ENCODE measurements at places on chromosomes 4 and X.

GRCh38 chr4:16294455-16294854 is 68.2 kb upstream of the TAPT1 start:
- DNase-seq, result no peak

DNA sequence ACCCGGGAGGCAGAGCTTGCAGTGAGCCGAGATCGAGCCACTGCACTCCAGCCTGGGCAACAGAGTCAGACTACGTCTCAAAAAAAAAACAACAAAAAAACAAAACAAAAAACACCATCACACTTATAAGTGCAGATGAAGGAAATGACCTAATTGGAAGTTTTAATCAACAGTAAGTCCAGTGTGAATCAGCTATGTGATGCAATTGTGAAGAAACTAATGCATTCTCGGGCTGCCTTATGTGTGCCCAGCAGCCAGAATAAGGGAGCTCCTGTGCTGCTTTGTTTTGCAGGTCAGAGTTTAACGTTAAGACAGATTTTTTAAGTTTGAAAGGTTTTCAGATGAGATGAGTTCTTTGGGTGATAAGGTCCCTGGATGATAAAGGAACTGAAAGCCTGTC is 10.8 kb downstream of the DAPP1 start:
- DNase-seq, result peak; percentile 40

GRCh38 chrX:20116577-20117240 is at the start of gene MAP7D2:
TSS of gene MAP7D2 (minus strand) at chrX:20116907. CDS start at chrX:20116879, 28 bp downstream.
- DNase-seq, result peak; percentile 2

- DNase-seq, result no peak
These were observed 14.6 kb downstream of the CTAG1A start for GRCh38 chrX:154599531-154599930.

DNA sequence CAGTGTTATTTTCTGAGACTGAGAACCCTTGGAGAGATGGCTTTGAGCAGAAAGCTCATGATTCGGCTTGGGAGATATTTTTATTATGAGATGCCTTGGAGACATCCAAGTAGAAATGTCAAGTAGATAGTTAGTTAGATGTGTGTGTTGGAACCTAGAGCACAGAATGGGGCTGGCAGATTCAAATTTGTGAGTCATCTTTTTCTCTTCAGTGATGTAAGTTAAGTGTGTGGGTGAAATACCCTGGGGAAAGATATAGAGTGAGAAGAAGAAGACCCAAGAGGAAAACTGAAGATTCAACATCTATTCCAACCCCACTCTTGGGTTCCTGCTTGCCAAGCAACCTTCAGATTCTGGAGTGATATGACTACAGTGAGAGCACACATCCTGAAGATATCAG is 580.8 kb upstream of the AMOT start:
- DNase-seq, result no peak

GRCh38 chr4:88077911-88078524 is 70.6 kb downstream of the PKD2 start:
- no peak for DNase-seq

- DNase-seq, result no peak
These were observed 11.3 kb upstream of the RBMXL3 start for GRCh38 chrX:115177932-115178331.
